B cell (primary cell): ENCODE measurements at places on chromosomes 4 and X.
A peak's percentile ranks its signal among the peaks of the same experiment; 100 is the strongest.

GRCh38 chr4:85496933-85497332, 22.0 kb downstream of the ARHGAP24 start:
- H3K36me3 ChIP-seq, result no peaks in the 10 kb centered on the region
- H3K27me3 ChIP-seq, result no peaks in the 10 kb centered on the region
- DNase-seq, result peak; percentile 12
- no peak overlapping the region for H3K4me3 ChIP-seq
- H3K4me1 ChIP-seq, result peaks cover 37% of the 10 kb centered on the region

GRCh38 chr4:77624213-77624612, 18.6 kb downstream of the CXCL13 start:
- H3K27ac ChIP-seq, result no peak overlapping the region
- H3K4me1 ChIP-seq, result no peaks in the 10 kb centered on the region
- no peaks in the 10 kb centered on the region for H3K27me3 ChIP-seq

DNA sequence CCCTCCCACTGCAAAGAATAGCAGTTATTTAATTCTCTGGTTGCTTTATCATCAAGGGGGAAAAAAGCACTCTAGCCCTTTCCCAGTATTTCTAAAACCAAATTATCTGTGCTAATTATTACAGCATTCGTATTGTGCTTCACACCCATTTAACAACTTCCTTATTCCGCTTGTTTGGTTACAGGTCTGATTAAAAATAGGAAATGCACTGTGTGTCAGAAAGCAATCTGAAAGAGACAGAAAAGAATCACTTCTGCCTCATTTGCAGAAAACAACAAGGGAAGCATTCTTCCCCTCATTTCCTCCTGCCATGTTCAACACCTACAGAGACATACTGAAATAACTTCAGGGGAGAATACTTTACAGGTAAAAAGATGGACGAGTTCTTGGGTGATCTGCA, 114.9 kb upstream of the MAP3K15 start:
- no peaks in the 10 kb centered on the region for H3K27me3 ChIP-seq
- peaks cover 16% of the 10 kb centered on the region for H3K36me3 ChIP-seq
- H3K4me1 ChIP-seq, result peaks cover 16% of the 10 kb centered on the region
- H3K4me3 ChIP-seq, result no peak overlapping the region
- peak; percentile 27 for DNase-seq
- peak overlapping the region; percentile 37 for H3K27ac ChIP-seq

DNA sequence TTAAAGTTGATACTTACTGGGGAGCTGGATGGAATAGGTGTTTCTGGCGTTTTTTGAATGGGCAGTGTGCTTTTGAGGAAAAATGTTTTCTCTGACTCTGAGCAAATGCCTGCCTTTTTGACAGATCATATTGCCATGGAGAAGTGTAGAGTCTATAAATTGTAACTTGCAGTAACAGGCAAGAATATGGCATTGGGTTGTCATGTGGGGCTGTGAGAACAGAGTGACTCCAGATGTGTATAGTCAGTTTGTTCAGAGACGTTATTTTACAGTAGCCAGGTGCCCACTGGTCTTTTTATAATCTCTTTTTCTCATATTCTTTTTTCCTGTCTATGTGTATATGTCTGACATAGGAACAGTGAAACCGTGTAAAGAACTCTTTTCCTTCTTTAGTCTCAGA, 40.8 kb downstream of the RAPGEF2 start:
- no peaks in the 10 kb centered on the region for H3K4me1 ChIP-seq
- H3K36me3 ChIP-seq, result no peaks in the 10 kb centered on the region
- H3K27me3 ChIP-seq, result no peaks in the 10 kb centered on the region
- H3K27ac ChIP-seq, result no peak overlapping the region
- no peak for DNase-seq
- no peak overlapping the region for H3K4me3 ChIP-seq

DNA sequence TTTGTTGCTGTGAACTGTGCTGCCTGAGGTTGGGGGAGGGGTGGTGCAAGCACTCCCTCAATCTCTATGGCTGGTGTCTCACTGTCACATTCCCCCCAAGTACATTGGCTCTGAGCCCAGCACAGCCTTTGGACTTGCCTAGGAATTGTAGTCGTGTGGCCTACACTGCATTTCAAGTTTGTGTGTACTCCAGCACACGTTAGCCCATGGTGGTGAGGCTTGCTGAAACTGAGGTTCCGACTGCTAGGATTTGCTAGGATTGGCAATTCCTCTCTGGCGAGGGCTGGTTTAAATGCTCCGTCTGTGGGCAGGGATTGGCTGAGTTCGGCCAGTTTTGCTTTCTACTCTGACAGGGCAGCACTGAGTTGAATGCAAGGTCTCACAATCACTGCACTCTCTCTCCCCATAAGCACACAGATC, 121.7 kb upstream of the CXXC4 start:
- H3K4me1 ChIP-seq, result no peaks in the 10 kb centered on the region
- no peak overlapping the region for H3K27ac ChIP-seq
- no peaks in the 10 kb centered on the region for H3K36me3 ChIP-seq

DNA sequence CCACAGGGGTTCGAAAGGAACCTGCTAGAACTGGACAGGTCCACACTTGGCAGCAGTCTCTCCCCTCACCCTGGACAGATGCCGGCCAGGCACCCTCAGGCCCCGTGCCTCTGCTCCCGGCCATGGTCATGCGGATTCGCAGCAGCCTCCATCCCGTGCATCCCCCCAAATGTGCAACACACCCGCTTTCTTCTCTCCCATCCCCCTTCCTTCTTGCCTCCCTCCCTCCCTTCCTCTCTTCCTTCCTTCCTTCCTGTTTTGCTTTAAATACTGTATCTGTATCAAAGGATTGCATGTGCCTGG, 35.0 kb upstream of the HMX1 start:
- DNase-seq, result no peak
- H3K27ac ChIP-seq, result no peak overlapping the region
- H3K4me1 ChIP-seq, result no peaks in the 10 kb centered on the region
- no peak overlapping the region for H3K4me3 ChIP-seq

GRCh38 chrX:138885886-138886285, 174.4 kb upstream of the FGF13 start:
- DNase-seq, result no peak
- no peak overlapping the region for H3K4me3 ChIP-seq
- H3K4me1 ChIP-seq, result no peaks in the 10 kb centered on the region
- no peaks in the 10 kb centered on the region for H3K36me3 ChIP-seq

- DNase-seq, result no peak
- H3K4me1 ChIP-seq, result no peaks in the 10 kb centered on the region
- H3K4me3 ChIP-seq, result no peak overlapping the region
- no peaks in the 10 kb centered on the region for H3K27me3 ChIP-seq
- H3K36me3 ChIP-seq, result no peaks in the 10 kb centered on the region
- no peak overlapping the region for H3K27ac ChIP-seq
Observed at GRCh38 chr4:89539797-89540711, 232.5 kb upstream of the GPRIN3 start.

- H3K4me3 ChIP-seq, result no peak overlapping the region
- no peaks in the 10 kb centered on the region for H3K27me3 ChIP-seq
- no peak for DNase-seq
- H3K36me3 ChIP-seq, result no peaks in the 10 kb centered on the region
- H3K27ac ChIP-seq, result no peak overlapping the region
Observed at GRCh38 chr4:136985683-136986082, 546.6 kb downstream of the PCDH18 start.

DNA sequence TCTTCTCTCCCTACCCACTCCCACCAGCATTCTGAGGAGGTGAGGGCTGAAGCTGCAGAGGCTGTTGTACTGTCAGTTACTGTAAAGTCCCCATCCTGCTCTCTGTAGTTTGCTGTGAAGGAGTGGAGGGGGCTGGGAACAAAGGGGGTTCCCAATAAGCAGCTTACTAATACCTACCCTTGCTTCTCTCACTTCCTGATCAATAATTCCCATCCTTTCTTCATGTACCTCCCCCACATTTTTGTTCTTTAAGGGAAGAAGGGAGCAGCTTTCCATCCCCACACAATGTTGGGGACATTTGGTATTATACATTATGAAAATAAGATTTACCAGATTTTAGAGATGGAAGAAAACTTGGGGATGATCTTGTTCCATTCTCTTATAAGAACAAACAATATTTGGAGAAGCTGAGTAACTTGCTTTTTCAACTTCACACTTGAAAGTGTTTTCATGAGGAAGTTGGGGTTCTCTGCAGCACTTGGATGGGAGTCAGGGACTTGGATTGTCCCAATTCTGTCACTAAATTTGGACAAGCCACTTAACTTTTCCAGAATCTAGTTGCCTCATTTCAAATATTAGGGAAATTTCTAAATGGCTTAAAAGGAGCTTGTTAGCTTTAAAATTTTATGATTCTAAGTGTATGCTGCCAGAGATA, 5.4 kb downstream of the TBC1D1 start:
- H3K4me3 ChIP-seq, result no peak overlapping the region
- peaks cover 37% of the 10 kb centered on the region for H3K4me1 ChIP-seq
- H3K36me3 ChIP-seq, result peaks cover 2% of the 10 kb centered on the region
- no peak for DNase-seq
- H3K27me3 ChIP-seq, result no peaks in the 10 kb centered on the region
- no peak overlapping the region for H3K27ac ChIP-seq

- H3K4me3 ChIP-seq, result no peak overlapping the region
- H3K27ac ChIP-seq, result no peak overlapping the region
- H3K27me3 ChIP-seq, result no peaks in the 10 kb centered on the region
- H3K36me3 ChIP-seq, result peaks cover 16% of the 10 kb centered on the region
Observed at GRCh38 chr4:150315691-150316090, 237.4 kb downstream of the DCLK2 start.

GRCh38 chrX:26597981-26598380, 382.0 kb downstream of the MAGEB5 start:
- no peak overlapping the region for H3K27ac ChIP-seq
- no peak for DNase-seq
- H3K4me3 ChIP-seq, result no peak overlapping the region
- no peaks in the 10 kb centered on the region for H3K4me1 ChIP-seq
- H3K27me3 ChIP-seq, result no peaks in the 10 kb centered on the region
- no peaks in the 10 kb centered on the region for H3K36me3 ChIP-seq

- peaks cover 3% of the 10 kb centered on the region for H3K27me3 ChIP-seq
- no peak for DNase-seq
- H3K4me3 ChIP-seq, result no peak overlapping the region
- H3K4me1 ChIP-seq, result no peaks in the 10 kb centered on the region
Observed at GRCh38 chr4:105546086-105546485, 6.3 kb upstream of the ARHGEF38 start.

GRCh38 chr4:48337731-48338130, 3.6 kb upstream of the SLAIN2 start:
- DNase-seq, result no peak
- H3K4me1 ChIP-seq, result peaks cover 12% of the 10 kb centered on the region
- no peak overlapping the region for H3K4me3 ChIP-seq
- no peak overlapping the region for H3K27ac ChIP-seq
- H3K36me3 ChIP-seq, result no peaks in the 10 kb centered on the region

DNA sequence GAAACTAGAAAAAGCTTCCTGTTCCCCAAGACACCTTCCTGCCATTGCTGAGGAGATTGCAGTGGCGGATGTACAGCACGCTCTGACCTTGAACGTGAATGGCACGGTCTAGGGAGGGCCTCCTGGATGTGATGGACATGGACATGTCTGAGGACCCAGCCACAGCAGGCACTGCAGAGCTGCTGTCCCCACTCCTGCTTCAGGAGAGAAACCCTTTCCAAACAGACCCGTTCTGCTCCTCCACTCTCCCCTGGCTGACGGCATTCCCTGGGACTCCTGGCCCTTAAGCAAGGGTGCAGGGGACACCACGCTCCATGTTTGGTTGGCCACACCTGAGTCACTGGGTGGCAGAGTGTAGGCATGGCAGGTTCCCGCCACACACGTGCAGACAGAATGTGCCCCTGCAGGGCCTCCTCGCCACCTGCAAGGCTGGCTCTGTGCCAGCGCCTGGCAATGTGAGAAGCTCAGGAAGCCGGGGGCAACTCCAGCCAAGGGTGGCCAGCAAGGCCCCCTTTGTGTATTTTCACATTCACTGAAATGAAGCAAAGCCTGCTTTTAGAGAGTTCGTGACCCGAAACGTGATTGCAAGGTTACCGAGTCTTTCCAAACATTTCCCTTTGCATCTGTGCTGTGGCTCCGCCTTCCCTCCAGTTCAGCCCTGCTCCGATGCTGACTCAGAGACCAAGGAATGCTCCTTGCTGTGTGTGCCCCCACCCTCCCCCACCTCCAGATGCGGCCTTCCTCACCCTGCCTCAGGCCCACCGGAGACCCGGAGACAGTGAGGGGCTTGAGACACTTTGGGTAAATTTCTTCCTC, 46.1 kb downstream of the HTRA3 start:
- H3K4me3 ChIP-seq, result no peak overlapping the region
- H3K36me3 ChIP-seq, result no peaks in the 10 kb centered on the region
- no peaks in the 10 kb centered on the region for H3K4me1 ChIP-seq

- no peak for DNase-seq
- H3K36me3 ChIP-seq, result no peaks in the 10 kb centered on the region
- no peak overlapping the region for H3K4me3 ChIP-seq
- no peaks in the 10 kb centered on the region for H3K27me3 ChIP-seq
- no peak overlapping the region for H3K27ac ChIP-seq
Observed at GRCh38 chr4:36852856-36853255, 391.7 kb upstream of the NWD2 start.

DNA sequence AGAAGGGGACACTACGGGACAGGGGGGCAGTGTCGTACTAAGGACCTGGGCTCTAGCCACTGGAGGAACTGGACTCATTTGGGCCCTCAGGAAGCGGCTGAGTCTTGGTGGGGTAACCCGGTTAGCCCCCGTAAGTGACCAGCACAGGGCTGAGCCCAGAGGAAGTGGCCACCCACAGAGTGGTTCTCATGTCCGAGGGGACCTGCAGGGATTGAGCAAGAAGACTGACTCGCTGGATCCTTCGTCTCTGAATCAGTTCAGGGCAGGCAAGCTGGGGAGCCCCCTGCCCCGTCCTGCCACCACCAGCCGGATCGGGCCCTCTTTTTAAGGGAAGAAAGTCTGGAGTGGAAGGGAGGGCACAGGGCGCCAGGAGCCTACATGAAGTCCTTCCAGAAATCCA, 719 bp upstream of the BGN start:
- no peak overlapping the region for H3K27ac ChIP-seq
- H3K27me3 ChIP-seq, result no peaks in the 10 kb centered on the region
- no peak overlapping the region for H3K4me3 ChIP-seq
- H3K36me3 ChIP-seq, result no peaks in the 10 kb centered on the region
- no peak for DNase-seq

DNA sequence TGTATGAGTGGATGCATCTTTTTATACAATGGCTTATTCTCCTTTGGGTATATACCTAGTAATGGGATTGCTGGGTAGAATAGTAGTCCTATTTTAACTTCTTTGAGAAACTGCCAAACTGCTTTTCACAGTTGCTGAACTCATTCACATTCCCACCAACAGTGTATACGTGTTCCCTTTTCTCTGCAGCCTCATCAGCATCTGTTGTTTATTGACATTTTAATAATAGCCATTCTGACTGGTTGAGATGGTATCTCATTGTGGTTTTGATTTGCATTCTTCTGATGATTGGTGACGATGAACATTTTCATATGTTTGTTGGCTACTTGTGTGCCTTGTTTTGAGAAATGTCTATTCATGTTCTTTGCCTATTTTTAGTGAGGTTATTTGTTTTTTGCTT, 687.0 kb upstream of the EPHA5 start:
- H3K36me3 ChIP-seq, result no peaks in the 10 kb centered on the region
- DNase-seq, result no peak
- H3K4me3 ChIP-seq, result no peak overlapping the region

- H3K36me3 ChIP-seq, result no peaks in the 10 kb centered on the region
- H3K27me3 ChIP-seq, result no peaks in the 10 kb centered on the region
- H3K27ac ChIP-seq, result no peak overlapping the region
Observed at GRCh38 chr4:7124689-7125442, 57.0 kb upstream of the GRPEL1 start.

- H3K27ac ChIP-seq, result no peak overlapping the region
- no peak overlapping the region for H3K4me3 ChIP-seq
- no peak for DNase-seq
- no peaks in the 10 kb centered on the region for H3K27me3 ChIP-seq
- no peaks in the 10 kb centered on the region for H3K36me3 ChIP-seq
Observed at GRCh38 chr4:173793937-173794510, 264.0 kb upstream of the HAND2 start.

- no peak overlapping the region for H3K27ac ChIP-seq
- DNase-seq, result no peak
- no peak overlapping the region for H3K4me3 ChIP-seq
Observed at GRCh38 chr4:86033171-86033570, 326.7 kb downstream of the MAPK10 start.
